ENCODE measurements at places on chromosomes 7 and 10. TPM values are rescaled to one million over a fixed set of nuclear protein-coding genes. Genes with fewer than 3 reads are reported as not detected.

PNLIPRP3 gene
- not detected for total RNA-seq

LBX1 gene
- total RNA-seq = not detected

MPP7 gene
- total RNA-seq = 20.1 TPM

COL1A2 gene
- total RNA-seq = 12,302 TPM

PNLIP gene
- not detected for total RNA-seq

ELFN1 gene
- total RNA-seq = 0.65 TPM

RBM20 gene
- 1.4 TPM for total RNA-seq

UCN3 gene
- not detected for total RNA-seq

IGFBP1 gene
- total RNA-seq = 0.62 TPM

DNA sequence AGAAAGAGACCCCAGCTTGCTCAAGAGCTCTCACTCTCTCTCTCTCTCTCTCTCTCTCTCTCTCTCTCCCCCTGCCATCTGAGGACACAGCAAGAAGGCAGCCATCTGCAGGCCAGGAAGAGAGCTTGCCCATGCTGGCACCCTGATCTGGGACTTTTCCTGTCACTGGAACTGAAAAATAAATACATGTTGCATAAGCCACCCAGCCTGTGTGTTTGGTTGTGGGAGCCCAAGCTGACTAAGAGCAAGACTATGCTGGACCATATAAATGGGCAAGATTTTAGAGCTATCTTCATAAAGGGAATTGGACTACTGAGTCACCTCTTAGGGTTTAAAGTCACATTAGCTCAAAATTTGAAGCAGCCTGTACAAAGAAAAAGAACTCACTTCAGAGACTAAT, 98.6 kb downstream of the SLC16A9 start:
- no peak overlapping the region for H3K4me3 ChIP-seq
- H3K27ac ChIP-seq = no peak overlapping the region
- peaks cover 4% of the 10 kb centered on the region for H3K27me3 ChIP-seq
- H3K4me1 ChIP-seq = peaks cover 8% of the 10 kb centered on the region
- no peak for DNase-seq
- H3K36me3 ChIP-seq = no peaks in the 10 kb centered on the region

DNA sequence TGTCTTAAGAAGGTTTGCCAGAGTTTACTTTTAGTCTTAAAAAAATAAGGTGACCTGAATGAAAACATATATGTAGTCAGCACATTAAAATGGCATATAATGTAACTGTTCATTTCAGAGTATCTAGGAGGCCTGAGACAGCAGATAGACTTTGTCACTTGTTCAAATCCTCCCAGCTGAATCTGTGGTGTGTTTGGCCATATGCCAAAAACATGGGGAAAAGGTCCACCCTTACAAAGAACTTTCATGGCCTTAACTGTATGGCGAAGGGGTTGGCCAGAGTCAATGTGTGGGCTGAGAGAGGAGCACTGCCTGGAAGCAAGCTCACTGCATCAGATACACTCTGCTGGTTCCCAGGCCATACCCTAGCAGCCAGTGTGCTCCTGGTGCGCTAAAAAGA, 113.7 kb downstream of the ALOX5 start:
- no peaks in the 10 kb centered on the region for H3K4me1 ChIP-seq
- no peak for DNase-seq

DNA sequence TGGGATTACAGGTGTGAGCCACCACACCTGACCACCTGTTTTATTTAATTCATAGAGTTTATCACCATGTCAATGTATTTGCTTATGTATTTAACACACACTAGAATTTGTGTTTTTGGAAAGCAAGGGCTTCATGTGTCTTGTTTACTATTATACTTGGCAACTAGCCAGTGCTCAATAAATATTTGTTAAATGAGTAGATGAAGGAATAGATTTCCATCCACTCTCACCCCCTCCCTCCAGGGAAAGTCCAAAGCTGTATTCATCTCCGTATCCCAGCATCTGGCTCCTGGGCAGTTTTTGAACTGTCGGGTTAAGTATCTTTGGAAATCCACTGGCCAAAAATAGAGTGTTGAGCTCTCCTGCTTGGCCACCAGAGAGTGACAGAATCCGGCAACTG, 4.6 kb upstream of the RADIL start:
- DNase-seq = no peak
- H3K27ac ChIP-seq = no peak overlapping the region
- H3K27me3 ChIP-seq = peaks cover 19% of the 10 kb centered on the region
- H3K4me3 ChIP-seq = no peak overlapping the region
- no peaks in the 10 kb centered on the region for H3K4me1 ChIP-seq

GRCh38 chr10:49613165-49613881, 514 bp upstream of the CHAT start:
- peaks cover 2% of the 10 kb centered on the region for H3K36me3 ChIP-seq
- peaks cover 17% of the 10 kb centered on the region for H3K4me1 ChIP-seq
- DNase-seq = peak; percentile 67
- H3K4me3 ChIP-seq = no peak overlapping the region
- H3K27ac ChIP-seq = no peak overlapping the region

GRCh38 chr10:12194752-12195271, 879 bp downstream of the NUDT5 start:
- peak overlapping the region; percentile 99 for H3K27ac ChIP-seq
- peaks cover 52% of the 10 kb centered on the region for H3K4me1 ChIP-seq
- no peak for DNase-seq
- H3K36me3 ChIP-seq = peaks cover 6% of the 10 kb centered on the region

GRCh38 chr7:45157653-45158401, at the start of gene RAMP3:
Gene RAMP3, plus strand, starts transcription at chr7:45157791. Its CDS starts 38 bp downstream, at chr7:45157829.
- peak; percentile 74 for DNase-seq
- peaks cover 36% of the 10 kb centered on the region for H3K27me3 ChIP-seq
- H3K4me1 ChIP-seq = peaks cover 7% of the 10 kb centered on the region
- peaks cover 5% of the 10 kb centered on the region for H3K36me3 ChIP-seq
- no peak within 1 kb of the TSS for H3K27ac ChIP-seq

- H3K4me1 ChIP-seq = peaks cover 35% of the 10 kb centered on the region
- no peaks in the 10 kb centered on the region for H3K36me3 ChIP-seq
- no peaks in the 10 kb centered on the region for H3K27me3 ChIP-seq
Measured at GRCh38 chr7:139108266-139109187, 993 bp downstream of the ZC3HAV1 start.

GRCh38 chr7:79681454-79681853, 228.0 kb upstream of the MAGI2 start:
- H3K27me3 ChIP-seq = peaks cover 28% of the 10 kb centered on the region
- no peak overlapping the region for H3K27ac ChIP-seq
- no peaks in the 10 kb centered on the region for H3K36me3 ChIP-seq
- H3K4me3 ChIP-seq = no peak overlapping the region
- no peaks in the 10 kb centered on the region for H3K4me1 ChIP-seq

DNA sequence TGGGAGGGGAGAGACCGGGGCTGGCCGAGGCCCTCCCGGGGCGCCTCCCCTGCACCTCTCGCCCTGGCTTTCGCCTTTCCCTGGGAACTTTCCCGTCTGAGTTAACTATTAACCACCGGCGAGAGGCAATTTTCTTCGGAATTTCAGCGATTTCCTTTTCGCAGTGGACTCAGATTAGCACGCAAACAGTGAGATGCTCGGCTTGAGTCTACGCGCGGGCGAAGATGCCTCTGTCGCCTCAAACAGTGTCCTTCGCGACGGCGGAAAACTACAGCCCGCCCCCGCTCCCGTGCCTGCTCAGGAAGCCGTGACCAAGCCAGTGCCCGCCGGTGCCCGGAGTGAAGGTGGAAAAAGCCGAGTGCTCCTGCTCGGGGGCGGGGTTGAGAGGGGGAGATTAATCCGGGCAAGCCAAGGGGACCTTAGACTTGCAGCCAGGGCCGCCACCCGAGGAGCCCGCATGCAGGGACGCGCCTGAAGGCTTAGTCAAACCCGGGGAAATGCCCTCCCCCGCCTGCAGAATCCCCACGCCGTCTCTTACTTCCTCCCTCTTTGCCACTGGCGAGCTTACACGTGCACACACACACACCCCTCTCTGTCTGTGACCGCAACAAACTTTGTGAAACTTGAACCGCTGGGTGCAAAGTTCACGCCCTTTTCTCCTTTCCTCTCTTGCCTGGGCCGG, 14.5 kb upstream of the PAX2 start:
- H3K4me1 ChIP-seq = peaks cover 38% of the 10 kb centered on the region
- no peak for DNase-seq
- H3K36me3 ChIP-seq = peaks cover 2% of the 10 kb centered on the region
- peak overlapping the region; percentile 71 for H3K4me3 ChIP-seq
- H3K27me3 ChIP-seq = peaks cover 83% of the 10 kb centered on the region

DNA sequence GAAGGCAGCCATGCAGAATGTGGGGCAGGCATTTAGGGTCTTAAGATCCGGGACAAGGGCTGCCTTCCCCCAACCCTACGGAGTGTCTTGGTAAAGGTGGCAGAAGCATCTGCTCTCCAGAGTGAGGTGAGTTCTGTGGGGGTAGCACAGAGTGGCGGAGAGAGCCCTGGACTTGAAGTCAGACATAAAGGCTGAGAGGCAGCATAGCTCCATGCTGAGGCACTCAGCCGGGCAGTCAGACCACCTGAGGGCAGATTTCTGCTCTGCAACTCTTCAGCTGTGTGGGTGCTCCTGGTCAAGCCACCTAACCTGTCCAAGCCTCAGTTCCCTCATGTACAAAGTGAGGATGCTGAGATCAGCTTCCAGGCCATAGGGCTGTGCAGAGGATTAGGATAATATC, 81.0 kb downstream of the CRTAC1 start:
- peaks cover 38% of the 10 kb centered on the region for H3K27me3 ChIP-seq
- DNase-seq = no peak
- H3K27ac ChIP-seq = no peak overlapping the region
- H3K4me3 ChIP-seq = no peak overlapping the region
- no peaks in the 10 kb centered on the region for H3K4me1 ChIP-seq

DNA sequence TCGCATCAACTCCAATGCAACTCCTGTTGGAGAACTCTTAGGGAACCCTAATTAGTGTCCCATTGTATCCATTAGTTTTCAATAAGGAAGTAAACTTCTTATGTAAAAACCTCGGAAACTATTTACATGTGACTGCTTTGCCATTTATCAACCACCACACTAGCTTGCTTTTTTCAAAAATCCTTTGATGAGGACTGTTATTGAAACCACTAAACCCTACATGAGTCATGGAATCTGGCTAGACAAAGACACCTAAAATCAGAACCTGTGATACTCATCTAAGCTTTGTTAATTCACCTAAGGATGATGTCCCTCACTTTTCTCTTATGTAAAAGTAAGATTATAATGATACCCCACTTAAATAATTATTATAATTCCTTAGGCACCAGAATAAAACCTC, 414.1 kb upstream of the ETV1 start:
- no peak overlapping the region for H3K27ac ChIP-seq
- H3K4me3 ChIP-seq = no peak overlapping the region
- no peak for DNase-seq
- H3K36me3 ChIP-seq = no peaks in the 10 kb centered on the region

Measured in chondrocyte (in vitro differentiated cells).